Endothelial cell of coronary artery (primary cell): ENCODE measurements at places on chromosomes 7 and 10. TPM values are rescaled to one million over a fixed set of nuclear protein-coding genes. Genes with fewer than 3 reads are reported as not detected.

CHRM2 gene
- total RNA-seq: not detected in 2 replicates

TRIM74 gene
- total RNA-seq: 0.19 TPM in 1 of 2 replicates, not detected in the other

IGF2BP3 gene
- total RNA-seq: 58.2 and 110 TPM in 2 replicates

KCNH2 gene
- total RNA-seq: under 0.01 TPM in 1 of 2 replicates, not detected in the other

MRPL32 gene
- 75.3 and 77.7 TPM in 2 replicates for total RNA-seq

LEP gene
- under 0.01 TPM in 1 of 2 replicates, not detected in the other for total RNA-seq

MOGAT3 gene
- not detected in 2 replicates for total RNA-seq

TET1 gene
- 0.18 and 0.56 TPM in 2 replicates for total RNA-seq

AGAP4 gene
- total RNA-seq: 4.0 and 4.5 TPM in 2 replicates

FAM25G gene
- not detected in 2 replicates for total RNA-seq

PTF1A gene
- total RNA-seq: not detected in 2 replicates

PRTFDC1 gene
- 5.8 and 6.5 TPM in 2 replicates for total RNA-seq

FAM131B gene
- total RNA-seq: 0.66 and 1.4 TPM in 2 replicates

GNG11 gene
- 104 and 146 TPM in 2 replicates for total RNA-seq
